ENCODE measurements at places on chromosomes 1 and 21.

DNA sequence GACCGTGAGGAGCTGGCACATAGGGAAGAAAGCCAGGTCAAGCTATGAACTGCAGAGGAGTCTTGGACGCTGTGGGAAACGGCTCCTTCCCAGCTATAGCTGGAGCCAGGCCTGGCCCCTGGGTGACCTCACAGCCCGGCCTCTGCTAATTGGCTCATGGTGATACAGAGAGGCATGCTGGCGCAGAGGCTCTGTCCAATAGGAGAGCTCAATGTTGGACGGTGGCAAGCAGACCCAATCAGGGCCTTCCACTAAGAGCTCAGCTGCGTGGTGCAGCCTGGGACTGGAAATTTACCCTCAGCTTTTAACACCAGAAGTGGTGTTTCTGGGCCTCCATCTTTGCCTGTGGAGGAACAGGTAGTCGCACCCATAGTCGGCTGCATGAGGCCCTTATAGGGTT, 64.4 kb upstream of the GRHL3 start:
- DNase-seq, result no peak

GRCh38 chr1:71587961-71588360, 507.1 kb upstream of the ZRANB2 start:
- DNase-seq, result no peak

DNA sequence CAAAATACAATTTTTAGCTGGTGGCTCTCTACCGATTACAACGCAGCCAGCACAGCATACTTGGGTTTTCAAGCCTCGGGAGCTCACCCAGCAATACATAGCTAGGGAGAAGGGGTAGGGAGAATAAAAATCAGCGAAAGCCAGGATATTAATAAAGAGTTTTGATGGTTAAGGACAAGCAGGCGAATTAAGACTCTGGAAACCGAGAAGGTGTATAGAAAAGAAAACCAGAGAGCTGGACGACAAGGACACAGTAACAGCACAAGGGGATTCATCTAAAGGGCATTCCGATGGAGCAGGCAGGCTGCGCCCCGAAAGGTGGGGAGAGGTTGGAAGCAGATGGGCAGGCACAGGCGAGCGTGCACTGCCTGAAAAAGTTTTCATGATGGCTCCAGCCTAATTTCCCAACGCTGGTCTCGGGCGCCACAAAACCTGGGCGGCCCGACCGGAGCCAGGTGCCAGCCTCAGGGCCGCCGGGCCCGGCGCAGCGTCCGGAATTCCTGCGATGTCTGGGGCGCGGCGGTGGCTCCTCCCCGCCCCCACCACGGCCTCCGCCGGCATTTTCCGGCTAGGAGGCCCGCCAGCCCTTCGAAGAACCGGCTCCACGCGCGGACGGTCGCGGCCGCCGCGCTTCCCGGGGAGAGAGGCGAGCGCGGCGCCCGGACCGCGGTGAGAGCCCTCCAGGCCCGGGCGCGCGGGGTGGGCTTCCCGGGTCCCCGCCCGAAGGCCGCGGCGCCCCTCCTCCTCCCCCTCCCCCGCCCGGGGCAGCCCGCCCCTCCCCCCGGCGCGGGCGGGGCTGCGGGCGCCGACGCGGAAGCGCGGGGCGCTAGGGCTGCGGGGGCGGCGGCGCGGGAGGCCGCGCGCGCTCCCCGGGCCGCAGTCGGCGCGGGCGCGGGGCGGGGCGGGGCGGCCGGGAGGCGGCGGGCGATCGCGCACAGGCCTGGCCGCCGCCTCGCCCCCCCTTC, 774 bp upstream of the DYRK1A start:
- DNase-seq, result peak; percentile 62

GRCh38 chr1:162987866-162988265, 81.3 kb upstream of the RGS4 start:
- DNase-seq, result no peak

GRCh38 chr1:115790846-115791245, 22.3 kb upstream of the CASQ2 start:
- DNase-seq, result no peak

- no peak for DNase-seq
Observed at GRCh38 chr1:240998024-240998423, 359.0 kb downstream of the RGS7 start.

DNA sequence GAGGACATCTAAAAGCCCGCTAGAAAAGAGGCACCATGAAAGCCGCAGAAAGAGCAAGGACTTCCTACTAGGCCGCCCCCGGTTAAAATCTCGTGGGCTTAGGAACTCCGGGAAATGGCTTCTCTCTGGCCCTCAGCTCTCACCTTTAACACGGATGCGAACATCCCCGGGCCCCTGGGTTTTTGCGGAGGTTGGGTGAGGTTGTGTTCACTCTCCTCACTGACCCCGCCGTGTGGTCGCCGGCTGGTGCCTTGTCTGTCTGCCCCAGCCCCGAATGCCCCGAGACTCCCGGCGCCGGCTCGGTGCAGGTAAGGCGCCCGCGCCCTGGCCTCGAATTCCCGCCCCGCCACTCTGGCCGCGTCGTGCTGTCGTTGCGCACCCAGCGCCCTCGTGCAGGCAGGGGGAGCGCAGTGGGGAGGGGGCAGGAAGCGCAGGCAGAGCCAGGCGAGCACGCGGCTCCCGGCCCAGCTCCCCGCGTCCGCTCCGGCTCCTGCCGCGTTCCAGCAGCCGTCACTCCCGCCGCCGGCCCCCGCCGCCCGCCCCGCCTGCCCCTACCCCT, at the start of gene SHISAL2A:
Gene SHISAL2A, plus strand, starts transcription at position 437 of the 559 bp plus-strand sequence. CDS start 326 bp downstream, outside the sequence.
- DNase-seq, result peak; percentile 58

GRCh38 chr1:219050086-219050821, 123.4 kb upstream of the LYPLAL1 start:
- DNase-seq, result no peak

DNA sequence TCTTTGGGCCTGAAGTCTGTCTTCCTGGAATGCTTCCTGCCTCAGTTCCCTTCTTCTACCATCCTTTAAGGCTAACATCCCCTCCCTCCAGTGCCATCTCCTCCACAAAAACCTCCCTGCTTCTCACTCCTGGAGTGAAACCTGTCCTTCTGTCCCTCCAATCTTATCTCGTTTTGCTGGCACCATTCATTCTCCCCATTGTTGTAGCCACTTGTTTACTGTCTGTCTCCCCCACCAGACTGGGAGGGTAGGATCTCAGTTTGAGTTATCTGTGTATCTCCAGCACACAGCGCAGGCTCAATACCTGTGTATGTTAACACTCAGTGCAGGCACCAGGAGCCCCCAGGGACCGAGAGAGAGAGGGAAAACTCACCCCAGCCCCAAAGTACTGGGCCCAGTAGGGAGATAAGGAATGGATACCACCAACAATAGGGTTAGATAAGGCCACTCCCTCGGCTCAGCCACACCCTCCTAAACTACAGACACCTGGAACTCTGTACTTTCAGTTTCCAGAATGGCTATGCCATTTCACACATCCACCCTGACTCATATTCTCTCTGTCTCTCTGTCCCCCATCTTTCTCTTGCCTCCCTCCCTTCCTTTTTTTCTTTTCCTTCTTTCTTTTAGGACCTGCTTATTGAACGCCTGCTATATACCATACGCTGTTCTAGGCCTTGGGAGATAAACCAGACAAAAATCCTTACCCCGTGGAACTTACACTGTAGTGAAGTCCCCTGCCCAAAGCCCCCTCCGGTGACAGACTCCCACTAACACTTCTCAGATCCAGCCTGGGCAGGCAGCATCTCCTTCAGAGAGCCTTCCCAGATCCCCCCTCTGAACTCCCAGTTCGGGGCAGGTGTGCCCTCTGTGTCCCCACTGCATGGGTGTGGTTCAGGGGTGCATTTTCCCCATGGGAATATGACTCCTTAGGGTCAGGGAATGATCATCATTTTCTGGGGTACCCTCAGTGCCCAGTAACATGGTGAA, 3.3 kb upstream of the SSBP3 start:
- peak; percentile 33 for DNase-seq

DNA sequence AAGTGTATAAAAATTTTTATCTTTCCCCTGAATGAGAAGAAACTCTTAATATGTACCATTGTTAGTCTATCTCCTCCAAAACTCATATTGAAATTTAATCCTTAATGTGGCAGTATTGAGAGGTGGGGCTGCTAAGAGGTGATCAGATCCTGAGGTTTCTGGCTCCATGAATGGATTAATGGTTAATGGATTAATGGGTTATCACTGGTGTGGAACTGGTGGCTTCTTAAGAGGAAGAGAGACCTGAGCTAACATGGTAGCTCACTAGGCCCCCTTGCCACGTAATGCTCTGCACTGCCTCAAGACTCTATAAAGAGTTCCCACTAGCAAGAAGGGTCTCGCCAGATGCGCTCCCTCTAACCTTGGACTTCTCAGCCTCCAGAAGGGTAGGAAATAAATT, 70.6 kb upstream of the ZBTB18 start:
- no peak for DNase-seq

DNA sequence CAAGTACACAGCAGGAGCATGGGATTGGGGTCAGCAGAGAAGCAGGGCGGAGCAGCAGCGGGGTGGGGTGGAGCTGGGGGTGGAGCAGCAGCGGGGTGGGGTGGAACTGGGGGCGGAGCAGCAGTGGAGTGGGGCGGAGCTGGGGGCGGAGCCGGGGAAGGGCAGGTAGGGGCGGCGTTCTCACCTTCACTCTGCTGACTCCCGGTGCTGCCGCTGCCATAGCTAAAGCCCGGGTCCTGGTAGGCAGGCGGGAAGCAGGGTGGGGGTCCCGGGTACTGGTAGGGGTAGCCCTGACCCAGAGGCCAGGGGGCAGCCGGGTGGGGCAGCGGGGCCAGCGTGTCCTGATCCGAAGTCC, 6.7 kb downstream of the TAS1R3 start:
- peak; percentile 31 for DNase-seq

GRCh38 chr1:201088395-201088794, 23.8 kb downstream of the CACNA1S start:
- DNase-seq, result no peak

DNA sequence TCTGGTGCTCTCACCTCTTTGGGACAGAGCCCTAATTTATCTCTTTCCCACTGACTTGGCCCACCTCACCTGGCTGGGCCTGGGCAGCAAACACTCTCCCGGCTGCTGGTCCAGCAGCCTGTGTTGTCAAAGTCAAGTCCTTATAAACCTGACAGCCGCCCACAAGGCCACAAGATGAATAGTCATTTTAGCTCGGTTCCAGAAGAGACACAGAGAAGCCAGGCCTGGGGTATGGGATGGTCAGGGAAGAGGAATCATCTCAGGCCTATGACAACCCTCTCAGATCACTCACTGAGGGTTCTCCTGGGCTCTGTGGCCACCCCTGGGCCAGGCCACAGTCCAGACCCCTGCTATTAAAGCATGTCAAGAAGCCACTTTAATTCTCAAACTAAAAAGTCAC, 158.5 kb downstream of the FOXD2 start:
- no peak for DNase-seq

- no peak for DNase-seq
Observed at GRCh38 chr1:30778979-30779293, 21.4 kb upstream of the LAPTM5 start.

DNA sequence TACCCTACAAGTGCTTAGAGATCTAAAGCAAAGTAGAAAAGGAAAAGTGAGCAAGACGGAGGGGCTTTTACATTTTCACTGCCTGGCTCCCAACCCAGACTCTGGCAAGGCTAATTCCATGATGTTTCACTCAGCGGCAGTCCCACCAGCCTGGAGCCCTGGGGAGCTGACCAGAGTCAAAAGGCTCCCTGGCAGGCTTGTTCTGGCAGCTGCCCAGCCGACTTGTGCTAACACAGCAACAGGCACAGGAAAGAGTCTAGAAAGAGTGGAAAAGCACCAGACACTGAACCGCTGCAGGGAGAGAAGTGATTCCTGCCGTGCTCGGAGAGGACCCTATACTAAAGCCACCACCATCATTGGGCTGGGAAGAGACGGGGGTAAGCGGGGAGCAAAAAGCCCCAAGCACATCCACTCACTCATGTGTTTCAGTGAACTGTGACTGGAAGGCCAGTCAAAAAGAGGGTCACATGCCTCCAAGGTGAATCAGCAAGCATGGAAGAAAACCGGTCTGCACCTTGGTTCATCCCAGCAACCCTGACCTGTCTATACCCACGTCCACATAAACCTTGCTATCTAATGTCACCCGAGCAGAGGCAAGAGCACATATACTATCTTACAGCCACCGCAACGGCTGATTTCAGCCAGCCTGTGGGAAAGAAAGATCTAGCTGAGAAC, 8.0 kb downstream of the SMIM12 start:
- no peak for DNase-seq

- no peak for DNase-seq
Observed at GRCh38 chr1:180141381-180141934, 13.2 kb upstream of the QSOX1 start.

GRCh38 chr1:223125766-223126165, 17.3 kb downstream of the TLR5 start:
- no peak for DNase-seq

DNA sequence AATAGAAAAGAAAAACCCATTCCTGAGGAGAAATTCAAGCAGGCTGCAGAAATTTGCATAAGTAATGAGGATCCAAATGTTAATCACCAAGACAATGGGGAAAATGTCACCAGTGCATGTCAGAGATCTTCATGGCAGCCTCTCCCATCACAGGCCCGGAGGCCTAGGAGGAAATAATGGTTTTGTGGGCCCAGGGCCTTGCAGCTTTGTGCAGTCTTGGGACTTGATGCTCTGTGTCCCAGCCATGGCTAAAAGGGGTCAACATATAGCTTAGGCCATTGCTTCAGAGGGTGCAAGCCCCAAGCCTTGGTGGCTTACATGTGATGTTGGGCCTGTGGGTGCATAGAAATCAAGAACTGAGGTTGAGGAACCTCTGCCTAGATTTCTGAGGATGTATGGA, 22.7 kb downstream of the RAB3GAP2 start:
- DNase-seq, result no peak

GRCh38 chr1:151472856-151473731, 13.8 kb upstream of the POGZ start:
- peak; percentile 23 for DNase-seq

DNA sequence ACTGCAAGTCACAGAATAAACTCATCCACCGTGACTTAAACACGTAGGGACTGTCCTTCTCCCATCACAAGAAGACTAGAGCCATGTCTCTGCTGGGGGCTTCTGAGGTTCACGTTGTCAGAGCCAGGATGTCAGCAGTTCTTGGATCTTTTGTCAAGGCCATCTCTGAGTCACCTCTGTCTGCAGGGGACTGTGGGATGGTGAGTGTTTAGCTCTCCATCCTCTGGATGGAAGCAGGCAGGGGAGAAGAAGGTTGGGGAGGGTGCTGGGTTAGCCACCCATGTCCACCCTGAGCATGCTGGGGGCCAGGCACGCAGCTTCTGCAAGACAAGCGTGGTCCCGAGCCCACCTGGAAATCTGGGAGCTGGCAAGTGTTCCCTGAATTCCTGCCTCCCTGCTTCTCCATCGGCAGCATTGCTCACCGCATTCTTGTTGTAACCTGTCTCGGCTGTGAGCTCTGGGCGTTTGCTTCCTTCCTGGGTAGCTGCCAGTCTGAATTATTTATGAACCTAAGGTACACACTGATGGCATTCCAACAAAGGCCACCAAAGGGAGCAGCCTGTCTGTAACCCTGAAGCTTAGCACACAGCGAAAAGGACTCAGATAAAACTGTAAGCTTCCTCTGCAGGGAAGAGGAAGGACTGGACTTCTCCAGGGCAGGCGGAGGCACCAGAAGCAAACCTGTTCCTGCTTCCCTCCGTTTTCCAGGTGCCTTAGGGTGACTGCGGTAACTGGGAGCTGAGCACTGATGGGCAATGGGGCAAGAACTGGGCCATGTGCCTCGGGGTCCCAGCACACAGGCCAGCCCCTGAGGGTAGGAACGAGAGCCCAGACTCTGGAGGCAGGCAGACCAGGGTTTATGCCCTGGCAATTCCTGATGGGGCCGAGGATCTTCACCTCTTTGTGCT, 88.6 kb downstream of the RIPK4 start:
- DNase-seq, result no peak

GRCh38 chr1:229058111-229058561, 212.8 kb upstream of the RAB4A start:
- peak; percentile 33 for DNase-seq
